ENCODE measurements at places on chromosomes 2 and 18.

DNA sequence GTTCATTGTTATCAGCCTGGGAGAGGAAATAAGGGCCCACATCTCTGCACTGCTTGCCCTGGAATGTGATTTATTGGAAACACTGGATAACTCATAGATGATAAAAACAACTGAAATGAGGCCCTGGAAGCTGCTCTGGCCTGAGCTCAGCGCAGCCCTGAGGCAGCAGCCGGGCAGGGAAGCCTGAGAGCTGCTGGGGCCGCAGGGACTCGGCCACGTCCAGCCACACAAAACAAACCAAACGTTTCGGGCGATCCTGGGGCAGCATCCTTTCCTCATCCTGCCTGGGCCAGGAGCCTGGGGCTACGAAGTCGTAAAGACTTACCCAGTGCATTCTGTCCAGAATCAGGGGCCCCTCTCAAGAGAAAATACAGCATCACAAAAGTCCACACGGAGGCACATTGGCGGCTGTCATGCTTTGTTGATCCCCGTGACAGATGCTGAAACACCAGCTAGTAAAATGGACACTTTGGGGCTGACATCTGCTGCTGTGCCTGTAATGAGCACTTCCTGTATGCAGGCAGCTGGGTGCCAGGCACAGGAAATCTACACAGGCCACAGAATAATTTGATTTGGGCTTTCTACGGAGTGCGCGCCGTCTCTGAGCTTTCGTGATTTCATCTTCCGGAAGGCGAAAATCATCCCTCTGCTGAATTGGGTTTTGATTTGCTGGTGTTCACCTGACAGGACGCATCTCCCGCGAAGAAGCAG lies 250.6 kb downstream of the EIPR1 start:
- DNase-seq, result no peak

DNA sequence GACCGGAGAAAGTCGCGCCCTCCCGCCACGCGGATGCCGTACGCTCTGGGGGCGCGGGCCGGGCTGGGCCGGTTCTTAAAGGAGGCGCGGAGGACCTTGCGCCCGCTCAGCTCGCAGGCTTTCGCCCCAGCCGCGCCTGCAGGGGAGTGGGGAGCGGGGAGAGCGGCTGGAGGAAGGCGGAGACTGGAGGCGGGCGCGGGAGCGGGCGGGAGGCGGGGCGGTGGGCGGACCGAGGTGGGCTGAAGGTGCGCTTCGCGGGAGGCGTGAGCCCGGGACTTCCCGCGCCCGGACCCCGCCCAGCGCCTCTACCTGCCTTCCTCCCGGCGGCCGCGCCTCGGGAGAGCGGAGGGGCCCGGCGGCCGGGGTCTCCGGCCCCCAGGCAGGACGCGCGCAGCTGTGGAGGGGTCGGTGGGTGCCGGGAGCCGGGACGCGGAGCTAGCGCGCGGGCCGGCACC lies at the start of gene ADRA2B:
ADRA2B (minus strand) TSS at position 148 of the 455 bp plus-strand sequence. CDS start 422 bp downstream, outside the sequence.
- no peak for DNase-seq

DNA sequence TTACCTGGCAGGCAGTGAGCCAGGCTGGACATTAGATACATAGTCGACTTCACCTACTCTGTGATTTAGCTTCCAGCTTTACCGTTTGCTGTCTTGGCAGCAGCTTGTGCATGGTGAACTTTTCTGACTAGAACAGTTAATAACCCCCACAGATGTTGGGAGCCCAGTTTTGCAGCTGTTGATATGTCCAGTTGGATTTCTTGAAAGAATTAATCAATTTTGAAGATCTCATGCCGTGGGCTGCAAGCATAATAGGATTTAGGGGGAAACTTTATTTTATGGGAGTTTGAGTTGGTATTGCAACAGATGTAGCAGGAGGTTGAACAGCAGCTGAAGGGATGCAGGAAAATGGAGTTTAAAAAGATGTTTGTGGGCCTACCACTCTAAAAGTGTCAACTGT lies 13.8 kb downstream of the MYO1B start:
- no peak for DNase-seq

DNA sequence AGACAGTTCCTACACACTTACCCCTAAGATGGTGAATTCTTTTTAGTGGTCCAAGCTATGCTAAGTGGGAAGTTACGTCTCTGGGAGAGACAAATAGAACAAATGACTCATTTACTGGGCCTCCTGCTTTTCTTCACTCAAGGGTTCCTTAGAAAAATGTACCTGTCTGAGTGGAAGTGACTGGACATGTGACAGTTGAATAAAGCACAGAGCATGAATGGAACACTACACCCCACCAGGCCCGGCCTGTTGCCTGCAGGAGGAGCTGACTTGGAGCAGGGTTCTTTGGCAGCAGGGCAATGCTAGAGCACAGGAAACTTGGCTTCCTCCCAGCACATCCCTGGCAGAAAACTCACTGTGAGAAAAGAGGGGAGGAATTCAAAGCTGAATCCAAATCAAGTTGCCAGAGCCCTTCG lies 451.0 kb upstream of the SETBP1 start:
- DNase-seq, result peak; percentile 19

DNA sequence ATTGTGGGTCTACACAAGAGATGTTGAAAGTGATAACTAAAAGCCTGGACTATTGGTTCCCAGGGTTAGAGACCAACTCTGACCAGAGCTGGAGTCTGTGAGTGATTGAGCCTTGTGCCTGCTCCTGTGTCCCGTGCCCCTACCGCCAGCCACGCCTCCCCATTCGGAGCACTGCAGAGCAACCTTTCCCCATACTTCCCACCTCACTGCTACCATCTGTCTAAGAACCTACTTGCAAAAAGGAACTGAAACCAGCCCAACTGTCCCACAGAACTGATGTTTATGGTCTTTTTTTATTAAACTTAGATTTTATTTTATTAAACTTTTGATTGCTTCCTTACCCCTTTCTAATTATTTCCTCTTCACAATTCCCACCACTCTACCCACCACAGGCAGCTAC lies 300.3 kb upstream of the MGAT5 start:
- no peak for DNase-seq

GRCh38 chr2:146986161-146986560 lies 858.7 kb upstream of the ACVR2A start:
- no peak for DNase-seq

DNA sequence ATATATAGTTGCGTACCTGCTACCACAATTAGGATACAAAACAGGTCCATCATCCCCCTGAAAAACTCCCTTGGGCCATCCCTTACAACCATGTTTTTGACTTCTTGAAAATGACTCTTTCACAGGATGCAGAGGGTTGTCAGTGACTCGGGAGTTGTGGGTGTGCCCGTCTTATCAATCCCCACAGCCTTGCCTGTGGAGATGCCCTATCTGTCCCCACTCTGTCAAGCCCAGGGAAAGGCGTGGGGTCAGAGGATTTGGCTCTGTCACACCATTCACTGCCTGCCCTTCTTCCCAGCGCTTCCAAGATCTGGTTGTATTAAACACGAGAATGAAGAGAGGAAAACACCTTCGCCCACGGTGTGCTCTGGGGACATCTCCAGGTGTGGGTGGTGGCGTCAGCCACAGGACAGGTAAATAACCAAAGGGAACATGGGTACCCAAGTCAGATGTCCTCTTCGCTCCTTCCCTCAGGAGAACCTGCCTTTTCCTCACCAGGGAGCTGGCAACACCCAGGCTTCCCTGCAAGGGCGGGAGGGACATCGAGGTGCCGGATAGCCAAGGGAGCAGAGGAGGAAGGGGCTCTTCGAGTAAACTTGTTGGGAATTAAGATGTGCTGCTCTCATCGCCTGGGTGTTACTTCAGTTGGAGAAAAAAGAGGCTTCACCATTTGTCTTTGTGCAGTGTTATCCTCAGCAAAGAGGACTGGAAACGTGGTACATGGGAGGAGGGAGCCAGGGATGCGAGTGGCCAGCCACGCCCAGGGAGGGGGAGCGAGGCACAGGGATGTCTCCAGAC lies 100.3 kb downstream of the B3GNT2 start:
- DNase-seq, result no peak

GRCh38 chr2:62383846-62384245 lies 122.1 kb downstream of the TMEM17 start:
- no peak for DNase-seq

- no peak for DNase-seq
Observed at GRCh38 chr18:1760901-1761300, 810.4 kb downstream of the METTL4 start.

GRCh38 chr2:9419541-9419940 lies 3.8 kb downstream of the ITGB1BP1 start:
- DNase-seq, result no peak

- DNase-seq, result no peak
Observed at GRCh38 chr2:143486976-143487375, 357.8 kb downstream of the ARHGAP15 start.

- DNase-seq, result no peak
Observed at GRCh38 chr2:127512362-127512761, 13.9 kb downstream of the IWS1 start.

DNA sequence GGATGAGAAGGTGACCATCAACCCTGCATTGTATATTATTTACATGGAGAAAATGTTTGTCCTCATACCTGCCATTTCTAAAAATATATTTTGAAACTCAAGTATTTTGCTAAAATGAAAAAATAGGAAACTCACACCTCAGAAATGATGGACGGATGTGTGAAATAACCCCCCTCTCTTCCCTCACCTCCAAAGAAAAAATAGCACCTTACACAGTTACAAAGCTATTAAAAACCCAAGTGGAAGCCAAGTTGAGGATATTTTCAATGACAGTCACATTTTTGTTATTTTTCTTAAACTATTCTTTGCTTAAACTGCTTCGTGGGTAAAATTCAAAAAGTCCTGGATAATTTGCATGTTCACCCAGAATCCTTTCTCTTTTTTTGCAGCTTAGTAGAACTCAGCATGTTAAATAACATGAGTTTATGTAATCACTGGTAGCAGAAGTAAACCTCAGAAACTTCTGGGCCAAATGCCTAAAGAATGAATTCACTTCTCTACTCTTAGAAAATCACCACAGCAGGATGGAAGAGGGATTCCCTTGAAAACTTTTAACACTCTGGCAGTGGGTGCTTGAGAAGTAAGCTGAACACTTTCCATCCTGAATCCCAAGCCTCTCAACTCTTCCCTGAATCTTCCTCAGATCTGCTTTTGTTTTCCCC lies 768 bp downstream of the DSC1 start:
- no peak for DNase-seq

DNA sequence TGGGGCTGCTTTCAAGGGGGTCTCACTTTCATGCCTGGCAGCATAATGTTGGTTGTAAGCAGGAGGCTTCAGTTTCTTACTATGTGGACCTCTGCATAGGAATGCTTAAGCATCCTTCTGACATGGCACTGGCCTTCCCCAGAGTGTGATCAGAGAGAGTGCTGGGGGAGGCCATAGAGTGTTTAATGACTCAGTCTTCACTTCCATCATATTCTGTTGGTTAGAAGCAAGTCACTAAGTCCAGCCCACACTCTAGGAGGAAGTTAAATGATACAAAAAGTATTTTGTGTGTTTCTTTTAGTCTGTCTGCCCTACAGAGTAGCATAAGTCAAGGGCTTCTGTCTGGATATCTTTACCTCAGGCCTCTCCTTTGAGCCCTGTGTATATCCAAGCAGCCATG lies 64.9 kb downstream of the GALNT1 start:
- DNase-seq, result no peak

DNA sequence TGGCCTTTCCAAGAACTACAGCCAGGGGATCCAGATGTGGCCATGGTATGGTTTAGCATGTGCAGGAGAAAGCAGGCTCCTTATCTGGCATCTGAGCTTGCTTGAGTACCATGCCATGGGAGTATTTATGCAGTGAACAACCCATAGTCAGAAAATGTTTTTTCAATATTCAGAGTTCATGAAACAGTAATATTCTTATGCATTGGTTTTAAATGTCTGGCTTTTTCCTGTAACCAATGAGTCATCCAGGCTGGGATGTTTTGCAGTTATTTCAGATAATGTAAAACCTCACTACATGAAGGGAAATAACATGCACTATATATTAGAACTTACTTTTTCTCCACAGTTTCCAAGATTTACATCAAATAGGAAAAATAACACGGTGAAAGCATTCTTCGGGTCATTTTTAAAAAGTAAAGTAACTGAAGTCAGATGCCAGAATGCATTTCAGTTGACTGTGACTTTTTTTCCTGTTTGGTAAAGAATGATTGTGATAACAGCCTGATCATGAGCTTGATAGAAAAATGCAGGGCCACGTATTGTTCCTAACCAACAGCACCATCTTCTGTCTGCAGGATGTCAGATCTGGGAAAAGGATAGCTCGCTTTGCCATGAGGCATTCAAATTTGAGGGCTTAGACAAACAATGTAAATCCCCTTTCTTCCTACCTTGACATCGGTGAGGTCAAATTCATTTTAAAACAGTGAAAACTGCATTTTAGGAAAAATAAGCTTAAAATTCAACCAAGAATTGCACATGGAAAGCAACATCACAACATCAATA lies 152.8 kb downstream of the DSC3 start:
- no peak for DNase-seq

GRCh38 chr18:21389283-21389682 lies 147.3 kb downstream of the GREB1L start:
- DNase-seq, result no peak

- DNase-seq, result no peak
Observed at GRCh38 chr2:148876202-148876594, 1.2 kb downstream of the KIF5C start.

GRCh38 chr2:198144660-198145059 lies 340.3 kb downstream of the PLCL1 start:
- no peak for DNase-seq

All from cerebellar nuclear complex (tissue), 1 donor.